ENCODE measurements at places on chromosomes 1 and 21.

DNA sequence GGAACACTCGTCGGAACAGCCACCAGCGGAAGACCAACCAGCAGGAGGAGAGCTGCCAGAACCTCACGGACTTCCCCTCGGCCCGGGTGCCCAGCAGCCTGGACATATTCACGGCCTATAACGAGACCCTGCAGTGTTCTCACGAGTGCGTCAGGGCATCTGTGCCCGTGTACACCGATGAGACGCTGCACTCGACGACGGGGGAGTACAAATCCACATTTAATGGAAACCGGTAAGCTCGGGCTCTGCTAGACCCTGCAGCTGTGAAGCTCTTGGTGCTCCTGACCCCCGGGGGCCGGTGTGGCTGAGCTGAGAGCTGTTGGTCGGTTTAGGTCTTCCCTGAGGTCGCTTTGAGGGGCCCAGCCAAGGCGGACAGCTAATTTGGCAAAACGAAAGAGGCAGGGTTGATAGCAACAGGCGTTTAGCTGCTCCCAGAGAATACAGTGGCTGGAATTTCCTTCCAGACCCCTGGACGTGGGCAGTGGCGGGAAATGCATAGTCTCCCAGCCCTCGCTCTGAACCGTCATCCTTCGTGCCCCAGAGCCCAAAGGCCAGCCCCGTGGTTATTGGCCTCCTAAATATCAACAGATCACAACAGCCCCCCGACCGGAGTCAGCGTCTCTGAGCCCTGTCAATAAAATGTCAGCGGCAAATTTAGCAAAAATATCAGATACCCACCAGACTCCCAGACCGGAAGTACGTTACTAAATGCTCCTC is 118.0 kb downstream of the AJAP1 start:
- DNase-seq = no peak

- DNase-seq = no peak
These were observed 149.4 kb downstream of the RERE start for GRCh38 chr1:8667869-8668594.

- no peak for DNase-seq
These were observed 54.4 kb downstream of the NTMT2 start for GRCh38 chr1:170200161-170200560.

GRCh38 chr1:2310332-2311183 is 80.8 kb downstream of the MORN1 start:
- DNase-seq = no peak

DNA sequence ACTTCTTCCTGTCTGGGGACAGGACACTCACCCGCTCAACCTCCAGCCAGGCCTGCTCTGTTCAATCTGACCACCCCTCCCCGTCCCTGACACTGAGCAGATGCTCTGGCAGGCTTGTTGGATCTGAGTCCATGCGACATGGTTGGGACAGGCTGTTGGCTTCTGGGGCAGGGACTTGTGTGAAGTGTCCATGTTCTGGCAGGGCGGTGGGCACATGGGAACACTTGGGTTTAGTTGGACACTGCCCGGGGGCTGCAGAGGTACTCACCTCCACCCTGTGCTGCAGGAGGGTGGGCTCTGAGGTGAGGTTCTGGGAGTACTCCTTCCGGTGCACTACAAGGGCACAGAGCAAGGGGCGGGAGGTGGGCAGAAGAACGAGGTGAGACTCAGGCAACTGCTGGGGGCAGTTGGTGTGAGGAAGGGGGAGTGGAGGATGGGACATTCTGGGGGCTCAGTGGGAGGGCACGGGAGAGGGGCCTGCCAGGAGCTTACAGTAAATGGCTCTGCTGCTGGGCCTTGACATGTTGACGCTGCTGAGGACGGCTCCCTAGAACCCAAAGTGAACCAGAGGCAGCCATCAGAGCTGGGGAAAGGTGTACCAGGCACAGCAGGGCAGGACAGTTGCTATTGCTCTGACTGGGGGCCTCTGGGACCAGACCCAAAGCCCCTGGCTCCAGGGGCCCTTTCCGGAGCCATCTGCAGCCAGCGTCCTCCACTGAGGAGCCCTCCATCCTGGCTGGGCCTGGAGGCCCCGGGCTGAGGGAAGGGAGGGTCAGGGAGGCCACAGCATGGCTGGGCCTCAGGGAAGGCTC is 2.3 kb downstream of the EPS8L3 start:
- DNase-seq = no peak
